ENCODE measurements at places on chromosomes 16 and 17. TPM values are rescaled to one million over a fixed set of nuclear protein-coding genes. Genes with fewer than 3 reads are reported as not detected.

DNA sequence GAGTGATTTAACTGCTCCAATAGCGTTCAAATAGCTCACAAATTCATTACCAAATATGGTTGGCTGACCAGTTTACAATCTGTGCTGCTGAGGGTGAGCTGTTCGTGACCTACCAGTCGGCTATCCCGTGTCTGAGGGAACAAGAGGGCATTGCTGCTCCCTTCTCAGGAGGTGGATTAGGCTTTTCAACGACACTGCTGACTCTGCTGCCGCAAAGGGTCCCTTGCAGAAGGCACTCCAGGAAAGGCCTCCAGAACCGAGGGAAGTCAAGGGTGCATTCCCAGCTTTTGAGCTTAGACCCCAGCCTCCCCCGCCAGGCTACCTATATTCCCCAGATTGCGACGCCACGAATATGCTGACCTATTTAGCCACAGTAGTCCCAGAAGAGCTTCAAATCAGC lies 32.3 kb downstream of the GJC1 start:
- no peak for DNase-seq

DNA sequence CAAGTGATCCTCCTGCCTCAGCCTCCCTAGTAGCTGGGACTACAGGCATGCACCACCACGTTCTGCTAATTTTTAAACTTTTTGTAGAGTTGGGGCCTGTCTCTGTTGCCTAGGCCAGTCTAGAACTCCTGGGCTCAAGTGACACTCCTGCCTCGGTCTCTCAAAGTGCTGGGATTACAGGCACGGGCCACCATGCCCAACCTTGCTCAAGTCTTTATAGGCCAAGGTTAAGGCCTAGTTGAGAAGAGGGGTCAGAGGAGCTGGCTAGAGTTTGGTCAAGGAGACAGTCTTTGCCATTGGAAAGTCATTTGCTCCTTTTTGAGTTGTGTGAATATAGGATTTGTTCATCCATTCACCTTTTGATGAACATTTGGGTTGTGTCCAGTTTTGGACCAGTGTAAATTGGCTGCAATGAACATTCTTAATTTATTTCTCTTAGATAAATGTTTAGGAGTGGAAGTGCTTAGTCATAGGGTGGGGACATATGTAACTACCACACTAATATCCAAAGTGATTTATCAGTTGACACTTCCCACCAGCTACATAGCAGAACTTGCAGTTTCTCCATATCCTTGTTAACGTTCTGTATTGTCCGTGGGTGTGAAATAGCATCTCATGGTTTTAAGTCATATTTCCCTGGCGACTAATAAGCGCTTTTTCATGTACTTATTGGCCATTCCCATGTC lies 30.7 kb upstream of the ARHGAP17 start:
- DNase-seq = peak; percentile 21

GRCh38 chr17:76196675-76197074 lies 43.6 kb downstream of the RNF157 start:
- DNase-seq = peak; percentile 35

GRCh38 chr17:46810837-46811236 lies 7.7 kb downstream of the WNT3 start:
- no peak for DNase-seq

- no peak for DNase-seq
Measured at GRCh38 chr17:61409301-61410112, 9.9 kb downstream of the TBX2 start.

GRCh38 chr17:12386225-12386624 lies 279.5 kb upstream of the MYOCD start:
- DNase-seq = no peak

DNA sequence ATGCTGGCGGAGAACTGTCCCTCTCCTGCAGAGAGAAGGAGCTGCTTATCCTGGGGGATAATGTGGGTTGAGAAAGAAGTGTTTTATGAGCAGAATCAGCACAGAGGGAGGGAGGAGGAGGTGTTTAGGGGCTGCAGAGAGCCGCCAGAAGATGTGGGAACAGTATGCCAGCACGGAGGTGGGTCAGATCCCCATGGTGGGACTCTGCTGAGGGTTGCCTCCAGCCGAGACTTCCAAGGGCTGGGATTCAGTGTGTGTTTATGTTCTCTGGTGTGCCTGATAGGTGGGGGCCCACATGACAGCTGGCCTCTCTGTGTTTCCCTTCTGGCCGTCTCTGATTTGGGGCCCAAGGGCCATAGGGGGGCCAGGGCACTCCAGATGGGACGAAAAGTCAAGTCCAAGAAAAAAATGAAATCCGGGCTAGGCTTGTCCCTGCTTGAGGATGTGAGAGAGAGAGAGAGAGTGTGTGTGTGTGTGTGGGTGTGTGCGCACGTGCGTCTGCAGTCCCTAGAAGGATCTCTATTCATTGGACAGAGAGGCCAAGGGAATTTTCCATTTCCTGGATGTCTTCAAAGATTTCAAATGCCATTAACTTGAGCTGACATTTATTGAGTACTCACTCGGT lies 21.6 kb downstream of the PRKCB start:
- no peak for DNase-seq

DNA sequence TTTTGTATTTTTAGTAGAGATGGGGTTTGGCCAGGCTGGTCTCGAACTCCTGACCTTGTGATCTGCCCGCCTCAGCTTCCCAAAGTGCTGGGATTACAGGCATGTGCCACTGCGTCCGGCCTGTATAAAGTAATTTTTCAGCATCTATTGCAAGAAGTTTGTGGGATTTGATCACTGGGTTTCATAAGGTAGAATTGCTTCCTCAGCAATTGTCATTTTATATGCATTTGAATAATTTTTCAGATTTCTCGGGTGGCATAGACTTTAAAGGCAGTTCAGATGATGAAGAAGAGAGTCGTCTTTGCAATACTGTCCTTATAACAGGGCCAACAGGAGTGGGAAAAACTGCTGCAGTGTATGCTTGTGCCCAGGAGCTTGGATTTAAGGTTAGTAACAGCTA lies 37.0 kb downstream of the TEFM start:
- DNase-seq = no peak

DNA sequence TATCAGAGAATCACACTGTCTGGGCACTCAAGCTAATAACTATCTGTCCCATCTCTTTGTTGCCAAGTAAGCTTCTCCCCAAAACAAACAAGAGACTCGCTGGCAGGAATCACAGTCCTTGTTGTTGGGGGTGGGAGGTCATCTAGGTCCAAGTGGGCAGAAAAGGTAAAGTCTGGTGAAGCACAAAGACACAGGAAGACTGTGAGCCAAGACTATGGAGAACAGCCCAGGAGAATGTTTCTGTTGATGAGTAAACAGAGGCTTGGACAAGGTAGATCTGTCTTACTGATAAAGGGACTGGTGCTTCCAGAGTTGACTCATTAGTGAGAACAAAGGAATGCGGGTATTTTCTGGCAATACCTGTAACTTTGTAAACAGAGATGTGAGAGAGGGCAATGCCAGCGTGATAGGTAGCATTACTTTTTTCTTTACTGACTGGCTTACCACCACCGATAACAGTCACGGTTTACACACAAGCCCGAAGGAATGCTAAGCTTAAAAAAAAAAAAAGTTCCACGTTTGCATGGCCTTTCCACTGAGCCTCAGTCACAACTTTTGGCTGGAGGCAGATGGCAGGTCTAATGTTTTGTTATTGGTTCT lies 11.5 kb upstream of the MMD start:
- DNase-seq = peak; percentile 91

- no peak for DNase-seq
Measured at GRCh38 chr17:41657176-41657754, 31.4 kb upstream of the EIF1 start.

The CACNG1 gene
- not detected for total RNA-seq

The TERB1 gene
- 0.15 TPM for total RNA-seq

The IL34 gene
- 0.60 TPM for total RNA-seq

The KRT24 gene
- total RNA-seq = not detected

Measured in renal cortical epithelial cell (primary cell).